ENCODE measurements at places on chromosomes 5 and 9.

DNA sequence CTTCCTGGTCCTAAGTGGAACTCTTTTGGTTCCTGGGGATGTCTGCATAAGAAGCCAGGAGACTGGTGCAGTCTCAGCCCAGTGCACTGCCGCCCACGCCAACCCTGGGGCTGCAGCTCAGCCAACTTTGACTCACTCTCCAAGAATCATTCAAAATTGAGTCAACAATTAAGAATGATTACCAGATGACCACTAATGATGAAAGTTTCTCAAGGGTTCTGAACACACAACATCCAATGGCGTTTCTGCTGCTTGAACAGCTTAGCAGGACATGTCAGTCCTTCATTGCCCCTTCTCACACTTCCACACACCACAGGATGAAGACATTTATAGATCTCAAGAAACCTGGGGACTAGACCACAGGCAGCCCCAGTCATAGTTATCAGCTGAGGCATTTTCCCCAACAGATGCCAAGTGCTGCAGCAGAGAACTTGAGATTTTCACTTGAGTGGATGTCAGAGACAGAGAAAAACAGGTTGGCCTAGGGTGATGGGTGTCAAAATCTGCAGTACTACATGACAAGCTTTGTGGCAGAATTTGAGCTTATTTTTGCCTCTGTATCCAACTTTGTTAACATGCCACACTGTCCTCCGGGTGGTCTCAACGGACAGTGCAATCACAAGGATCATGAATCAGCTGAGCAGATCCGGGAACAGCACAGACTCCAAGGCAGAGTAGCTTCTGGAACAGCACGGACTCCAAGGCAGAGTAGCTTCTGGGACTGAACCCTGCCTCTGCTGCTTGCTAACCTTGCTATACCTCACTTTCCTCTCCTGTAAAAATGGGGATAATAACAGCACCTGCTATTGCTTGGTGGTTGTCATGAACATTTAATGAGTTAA, 356.1 kb downstream of the SPOCK1 start:
- DNase-seq, result no peak

GRCh38 chr9:134597957-134598883, 43.4 kb upstream of the COL5A1 start:
- DNase-seq, result no peak

- no peak for DNase-seq
These were observed 14.1 kb upstream of the MOCS2 start for GRCh38 chr5:53123702-53124101.

- no peak for DNase-seq
These were observed 125.5 kb downstream of the DCP2 start for GRCh38 chr5:113102121-113102531.

DNA sequence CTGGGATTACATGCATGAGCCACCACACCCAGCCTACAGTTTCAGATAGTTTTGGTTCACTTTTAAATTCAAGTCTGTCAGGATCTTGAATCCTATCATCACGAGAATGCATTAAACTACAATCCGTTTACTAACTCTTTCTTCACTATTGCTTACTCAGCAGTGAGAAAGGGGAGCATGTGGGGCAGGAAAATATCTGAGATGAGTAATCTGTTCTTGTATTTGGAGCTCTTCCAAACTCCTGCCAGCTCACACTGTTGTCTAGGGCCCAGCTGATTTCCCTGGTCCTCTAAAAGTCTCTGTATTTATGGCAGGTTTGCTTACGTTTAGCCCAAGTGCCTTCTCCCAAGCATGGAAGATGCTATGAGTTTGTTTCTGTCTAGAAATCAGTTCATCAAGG, 152.2 kb downstream of the FGF18 start:
- DNase-seq, result no peak

DNA sequence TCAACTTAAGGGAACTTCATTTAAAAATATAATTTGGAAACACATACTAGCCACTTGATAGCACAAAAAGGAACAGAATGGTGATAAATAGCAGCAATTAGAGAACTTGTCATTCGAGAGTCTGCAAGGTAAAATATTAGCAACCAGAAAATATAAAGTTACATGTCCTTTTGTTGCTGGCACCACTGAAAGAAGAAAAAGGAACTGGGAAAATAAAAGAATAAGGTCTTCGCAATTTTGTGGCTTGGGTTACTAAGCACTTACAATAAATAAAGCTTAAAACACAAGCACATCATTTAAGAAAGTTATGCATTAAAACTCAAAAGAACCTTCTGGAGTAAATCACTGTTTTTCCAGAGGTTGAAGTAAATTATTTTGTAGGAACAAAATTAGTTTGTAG, 149.9 kb upstream of the FBN2 start:
- no peak for DNase-seq

DNA sequence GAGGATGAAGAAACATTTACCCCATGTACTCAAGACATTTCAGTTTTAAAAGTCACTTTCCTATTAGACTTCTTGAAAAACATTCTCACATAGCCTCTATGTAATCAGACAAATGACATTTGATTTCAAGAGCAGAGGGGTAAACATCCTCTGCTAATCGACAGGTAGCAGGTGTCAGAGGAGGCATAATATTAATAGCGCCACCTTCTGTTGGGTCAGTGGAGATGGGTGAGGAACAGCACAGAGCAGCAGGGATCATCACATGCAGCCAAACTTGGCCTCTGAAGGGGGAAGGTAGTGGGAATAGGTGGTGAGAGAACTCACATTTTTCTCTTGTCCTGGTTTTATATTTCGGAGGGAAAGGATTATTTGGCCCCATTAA, 3.3 kb upstream of the LSM11 start:
- DNase-seq, result no peak

GRCh38 chr9:97419309-97419867, 7.5 kb downstream of the TDRD7 start:
- DNase-seq, result no peak

- no peak for DNase-seq
These were observed 142.1 kb downstream of the LIFR start for GRCh38 chr5:38414348-38414747.

All from stimulated activated CD4-positive, alpha-beta T cell treated with anti-CD3 and anti-CD28 coated beads, Interleukin-15, amount 100 ng/mL, for 24 hours (primary cell).